ENCODE measurements at places on chromosomes 6 and 20.
A peak's percentile ranks its signal among the peaks of the same experiment; 100 is the strongest.

GRCh38 chr6:83138118-83138722 is 54.8 kb downstream of the PGM3 start:
- DNase-seq, result no peak

DNA sequence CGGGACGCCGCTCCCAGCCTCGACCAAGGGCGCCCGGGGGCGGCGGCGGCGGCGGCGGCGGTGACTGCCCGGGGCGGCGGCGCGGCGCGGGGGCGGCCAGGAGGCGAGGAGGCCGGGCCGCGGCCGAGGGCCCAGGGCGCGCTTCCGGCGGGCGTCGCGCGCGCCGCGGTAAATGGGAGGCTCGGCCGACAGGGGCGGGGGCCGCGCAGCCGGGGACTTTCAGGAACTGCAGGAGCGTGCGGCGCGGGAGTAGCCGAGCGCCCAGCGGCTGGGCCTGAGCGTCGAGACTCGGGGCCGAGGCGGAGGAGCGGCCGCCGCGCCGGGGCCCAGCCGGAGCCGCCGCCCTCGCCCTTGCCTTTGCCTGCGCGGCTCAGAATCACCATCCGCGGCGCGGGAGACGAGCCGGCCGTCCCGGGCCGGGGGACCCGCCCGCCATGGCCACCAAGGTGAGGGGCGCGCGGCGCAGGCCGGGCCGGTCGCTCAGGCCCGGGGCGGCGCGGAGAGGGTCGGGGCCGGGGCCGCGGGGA is at the start of gene SNX9:
Gene SNX9 (plus strand): TSS at position 246 of the 527 bp plus-strand sequence. CDS start 189 bp downstream, at position 435.
- peak; percentile 74 for DNase-seq

GRCh38 chr6:150231525-150231850 is 88.6 kb downstream of the PPP1R14C start:
- no peak for DNase-seq

GRCh38 chr6:131574133-131574532 is 1.1 kb downstream of the ARG1 start:
- DNase-seq, result no peak

DNA sequence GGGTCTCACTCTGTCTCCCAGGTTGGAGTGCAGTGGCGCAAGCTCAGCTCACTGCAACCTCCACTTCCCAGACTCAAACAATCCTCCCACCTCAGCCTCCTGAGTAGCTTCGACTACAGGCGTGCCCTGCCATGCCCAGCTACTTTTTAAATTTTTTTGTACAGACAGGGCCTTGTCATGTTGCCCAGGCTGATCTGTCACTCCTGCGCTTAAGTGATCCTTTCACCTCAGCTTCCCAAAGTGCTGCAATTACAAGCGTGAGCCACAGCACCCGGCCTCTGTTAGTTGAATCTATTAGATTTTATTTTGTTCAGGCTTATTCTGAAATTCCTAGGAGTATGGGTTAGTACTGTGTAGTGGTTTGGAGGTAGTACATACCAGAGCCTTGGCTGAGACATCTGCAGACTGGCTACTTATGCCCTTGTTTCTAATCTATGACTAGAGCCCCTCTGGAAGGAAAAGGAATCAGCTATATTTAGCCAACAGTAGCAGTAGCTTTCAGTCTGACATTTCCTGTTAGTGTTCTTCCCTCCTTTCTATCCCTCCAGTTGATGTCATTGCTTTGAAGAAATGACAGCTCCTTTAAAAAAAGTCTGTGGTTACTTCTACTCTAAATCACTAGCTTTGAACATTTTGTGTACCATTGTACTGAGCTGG is 74.4 kb downstream of the ITCH start:
- DNase-seq, result no peak

DNA sequence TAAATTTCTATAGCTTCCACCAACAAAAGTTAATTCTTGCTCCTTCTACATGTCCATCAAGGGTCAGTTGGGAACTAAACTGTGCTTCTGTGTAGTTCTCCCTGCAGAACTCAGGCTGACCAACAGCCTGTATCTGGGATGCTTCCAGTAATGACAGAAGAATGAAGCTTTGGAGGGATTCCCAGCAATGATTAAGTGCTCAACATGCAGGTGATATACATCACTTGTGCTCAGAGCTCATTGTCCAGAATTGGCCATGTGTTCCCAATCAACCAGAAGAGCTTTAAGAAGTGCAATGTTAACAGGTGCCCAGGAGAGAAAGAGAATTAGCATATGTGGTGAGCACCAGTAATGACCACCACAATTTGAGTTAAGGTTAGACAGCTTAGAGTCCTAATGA is 37.4 kb upstream of the SNRPB2 start:
- no peak for DNase-seq

GRCh38 chr6:16205377-16206144 is 32.8 kb upstream of the GMPR start:
- peak; percentile 64 for DNase-seq

DNA sequence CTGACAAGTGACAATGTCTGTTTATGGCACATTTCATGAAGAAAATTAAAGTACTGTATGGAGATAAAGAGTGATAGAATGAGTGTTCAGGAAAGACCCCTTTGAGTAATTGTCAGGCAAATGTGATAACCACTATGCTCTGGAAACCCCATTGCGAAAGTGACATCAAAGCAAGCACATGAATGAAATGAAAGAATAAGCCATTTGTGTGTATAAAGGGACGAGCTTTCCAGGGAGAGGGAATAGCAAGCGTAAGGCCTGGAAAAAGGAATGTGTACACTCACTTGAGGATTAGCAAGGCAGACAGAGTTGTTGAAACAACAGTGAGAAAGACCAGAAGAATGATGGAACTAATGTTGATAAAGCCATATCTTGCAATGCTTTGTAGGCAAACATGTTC is 490.0 kb downstream of the GRIK2 start:
- no peak for DNase-seq

GRCh38 chr6:95208621-95209020 is 368.7 kb upstream of the MANEA start:
- DNase-seq, result no peak

DNA sequence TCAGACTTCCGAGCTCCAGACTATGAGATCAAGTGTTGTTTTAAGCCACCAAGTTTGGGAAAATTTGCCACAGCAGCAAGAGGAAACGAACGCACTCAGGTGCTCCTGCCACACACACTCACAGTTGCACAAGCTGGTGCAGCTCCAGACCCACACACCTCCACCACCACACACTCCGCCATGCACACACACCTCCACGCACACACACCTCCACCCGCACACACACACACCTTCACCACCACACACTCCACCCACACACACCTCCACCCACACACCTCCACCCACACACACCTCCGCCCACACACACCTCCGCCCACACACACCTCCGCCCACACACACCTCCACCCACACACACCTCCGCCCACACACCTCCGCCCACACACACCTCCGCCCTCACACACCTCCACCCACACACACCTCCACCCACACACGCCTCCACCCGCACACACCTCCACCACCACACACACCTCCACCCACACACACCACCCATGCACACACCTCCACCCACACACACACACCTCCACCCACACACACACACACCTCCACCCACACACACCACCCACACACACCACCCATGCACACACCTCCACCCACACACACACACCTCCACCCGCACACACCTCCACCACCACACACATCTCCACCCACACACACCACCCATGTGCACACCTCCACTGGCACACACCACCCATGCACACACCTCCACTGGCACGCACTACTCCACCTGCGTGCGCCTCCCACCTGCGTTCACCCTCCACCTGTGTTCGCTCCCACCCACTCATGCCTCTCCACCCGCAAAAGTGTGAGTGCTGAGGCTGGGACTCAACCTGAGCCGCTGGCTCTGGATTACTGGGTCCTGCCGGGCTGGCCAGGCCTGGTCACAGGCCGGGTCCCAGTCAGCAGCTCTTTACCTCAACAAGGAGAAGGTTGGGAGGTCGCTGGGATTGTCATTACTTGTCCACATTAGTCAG is 175.6 kb downstream of the BMP7 start:
- no peak for DNase-seq

DNA sequence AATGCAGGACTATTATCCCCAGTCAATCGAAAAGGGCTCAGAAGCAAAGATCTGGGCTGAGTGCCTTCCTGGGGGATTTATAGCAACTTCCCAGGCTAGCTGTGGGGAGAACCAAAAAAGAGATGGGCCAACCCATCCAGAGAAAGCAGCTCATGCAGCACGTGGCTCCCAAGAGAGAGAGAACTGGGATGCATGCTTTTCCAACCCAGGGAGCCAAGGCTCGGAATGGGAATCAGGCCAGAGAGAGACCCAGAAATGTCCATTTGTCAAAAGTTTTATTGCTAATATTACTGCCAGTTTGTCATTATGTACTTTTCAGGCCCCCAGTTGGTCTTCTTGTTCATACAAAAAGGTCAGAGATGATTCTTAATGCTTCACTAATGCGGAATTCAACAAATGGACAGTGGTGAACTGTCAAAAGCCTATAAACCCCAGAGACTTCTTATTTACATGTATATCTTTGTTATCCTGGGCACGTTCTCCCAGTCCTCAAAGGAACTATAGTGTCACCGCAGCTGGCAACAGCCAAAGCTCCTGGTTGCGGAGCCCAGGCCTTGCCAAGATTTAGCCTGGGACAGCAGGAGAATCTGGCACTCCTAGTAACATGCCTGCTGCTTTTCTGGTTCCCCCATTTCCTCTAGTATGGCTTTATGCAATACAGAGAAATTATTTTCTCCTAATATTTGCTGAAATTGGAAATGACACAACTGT is 139.1 kb upstream of the POU3F2 start:
- DNase-seq, result no peak

GRCh38 chr20:37853823-37854375 is 49.0 kb upstream of the VSTM2L start:
- peak; percentile 46 for DNase-seq

- DNase-seq, result peak; percentile 21
Observed at GRCh38 chr6:26159357-26160273, 72.4 kb downstream of the HFE start.

DNA sequence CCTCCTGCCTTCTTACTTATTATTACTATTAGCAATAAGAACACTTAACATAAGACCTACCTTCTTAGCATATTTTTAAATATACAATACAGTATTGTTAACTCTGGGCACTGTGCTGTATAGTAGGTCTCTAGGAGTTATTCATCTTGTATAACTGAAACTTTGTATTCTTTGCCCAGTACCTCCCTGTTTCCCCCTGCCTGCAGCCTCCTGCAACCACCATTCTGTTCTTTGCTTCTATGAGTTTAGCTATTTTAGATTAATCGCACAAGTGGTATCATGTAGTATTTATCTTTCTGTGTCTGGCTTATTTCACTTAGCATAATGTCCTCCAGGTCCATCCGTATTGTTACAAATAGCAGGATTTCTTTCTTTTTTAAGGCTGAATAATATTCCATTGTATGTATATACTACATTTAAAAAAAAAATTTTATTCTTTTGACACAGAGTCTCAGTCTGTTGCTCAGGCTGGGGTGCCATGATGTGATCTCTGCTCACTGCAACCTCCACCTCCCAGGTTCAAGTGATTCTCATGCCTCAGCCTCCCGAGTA is 4.4 kb downstream of the C6orf89 start:
- DNase-seq, result no peak

GRCh38 chr6:43836507-43837240 is 66.7 kb downstream of the VEGFA start:
- DNase-seq, result no peak

GRCh38 chr6:37014667-37015066 is 9.2 kb downstream of the FGD2 start:
- DNase-seq, result no peak

- DNase-seq, result no peak
Observed at GRCh38 chr6:123529843-123530242, 106.9 kb downstream of the TRDN start.

DNA sequence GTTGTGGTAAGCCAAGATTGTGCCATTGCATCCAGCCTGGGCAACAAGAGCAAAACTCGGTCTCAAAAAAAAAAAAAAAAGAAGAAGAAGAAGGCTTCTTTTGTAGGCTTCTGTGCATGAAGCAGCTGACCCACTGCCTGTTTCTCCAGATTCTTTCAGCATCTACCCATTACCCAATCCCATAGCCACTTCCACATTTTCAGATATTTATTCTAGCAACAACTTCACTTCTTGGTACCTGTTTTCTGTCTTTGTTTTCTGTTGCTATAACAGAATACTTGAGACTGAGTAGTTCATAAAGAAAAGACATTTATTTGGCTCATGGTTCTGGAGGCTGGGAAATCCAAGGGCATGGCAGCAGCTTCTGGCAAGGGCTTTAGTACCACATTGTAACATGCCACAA is 95.3 kb upstream of the SGK1 start:
- DNase-seq, result no peak

- peak; percentile 77 for DNase-seq
Observed at GRCh38 chr6:75934643-75935472, 137.6 kb downstream of the IMPG1 start.

GRCh38 chr6:55664591-55665587 is 85.9 kb upstream of the HMGCLL1 start:
- DNase-seq, result no peak

DNA sequence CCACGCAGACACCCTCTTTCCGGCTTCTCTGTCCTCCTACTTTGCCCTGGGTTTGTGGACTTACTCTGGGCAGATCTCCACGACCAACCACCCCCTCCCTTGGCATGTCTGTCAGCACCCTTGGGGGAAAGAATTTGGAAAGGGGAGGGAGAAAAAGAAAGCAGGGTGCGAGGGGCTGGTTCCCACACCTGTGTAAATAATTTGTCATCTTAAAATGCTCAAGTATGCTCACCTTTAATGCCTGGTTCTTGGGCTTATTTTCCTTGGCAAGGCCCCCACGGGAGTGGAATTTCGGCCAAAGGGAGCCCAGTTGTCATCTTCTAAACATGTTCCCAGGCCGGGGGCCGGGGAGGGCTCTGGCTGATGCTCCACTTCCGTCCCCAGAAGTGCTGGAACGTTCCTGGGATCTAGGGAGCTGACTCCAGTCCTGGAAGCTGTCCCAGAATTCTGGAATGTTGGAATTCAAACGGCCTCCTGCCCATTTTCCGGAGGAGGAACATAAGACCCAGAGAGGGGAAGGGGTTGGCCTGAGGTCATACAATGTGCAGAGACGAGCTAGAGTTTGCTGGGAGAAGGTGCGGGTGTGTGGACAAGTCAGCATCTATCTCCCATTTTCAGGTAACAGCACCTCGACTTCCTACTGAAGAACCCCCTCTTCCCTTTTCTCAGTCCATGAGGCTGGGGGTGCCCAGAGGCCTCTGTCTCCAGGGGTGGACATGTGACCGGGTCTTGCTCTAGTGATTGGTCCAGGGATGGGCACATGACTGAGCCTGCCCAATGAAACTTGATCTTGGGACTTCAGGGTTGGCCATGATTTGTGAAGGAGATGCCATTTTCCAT is 122.3 kb downstream of the CEBPB start:
- DNase-seq, result no peak

Data from GM10248 (cell line).